Left renal cortex interstitium (tissue), 4 donors: ENCODE measurements at places on chromosomes 7 and 10. TPM values are rescaled to one million over a fixed set of nuclear protein-coding genes. Genes with fewer than 3 reads are reported as not detected.

ACSL5 gene
- 3.8 TPM for polyA plus RNA-seq

GTF2IRD1 gene
- polyA plus RNA-seq = 55.7 TPM

TMEM270 gene
- not detected for polyA plus RNA-seq

DYNC1I1 gene
- polyA plus RNA-seq = 0.67 TPM

EFCAB10 gene
- polyA plus RNA-seq = 3.8 TPM

OGDHL gene
- 42.3 TPM for polyA plus RNA-seq

CRTAC1 gene
- 48.4 TPM for polyA plus RNA-seq

DNA sequence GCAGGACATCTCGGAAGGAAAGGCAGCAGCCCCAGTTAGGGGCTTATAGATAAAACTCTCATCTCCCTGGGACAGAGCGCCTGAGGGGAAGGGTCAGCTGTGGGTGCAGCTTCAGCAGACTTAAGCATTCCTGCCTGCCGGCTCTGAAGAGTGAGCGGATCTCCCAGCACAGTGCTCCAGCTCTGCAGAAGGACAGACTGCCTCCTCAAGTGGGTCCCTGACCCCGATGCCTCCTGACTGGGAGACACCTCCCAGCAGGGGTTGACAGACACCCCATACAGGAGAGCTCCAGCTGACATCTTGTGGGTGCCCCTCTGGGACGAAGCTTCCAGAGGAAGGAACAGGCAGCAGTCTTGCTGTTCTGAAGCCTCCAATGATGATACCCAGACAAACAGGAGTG, 117.1 kb upstream of the POT1 start:
- DNase-seq = no peak

- no peak for DNase-seq
These were observed 17.0 kb downstream of the MIOS start for GRCh38 chr7:7583731-7584130.

- DNase-seq = no peak
These were observed 82.8 kb upstream of the COL13A1 start for GRCh38 chr10:69718951-69719350.

GRCh38 chr7:143299346-143299745, 11.2 kb downstream of the CASP2 start:
- DNase-seq = no peak

GRCh38 chr10:21649454-21649872, 115.4 kb downstream of the MLLT10 start:
- no peak for DNase-seq
